ENCODE measurements at places on chromosomes 4 and X.

GRCh38 chrX:47384502-47384901 lies 14.1 kb downstream of the ZNF157 start:
- DNase-seq: peak; percentile 56

- DNase-seq: no peak
Observed at GRCh38 chrX:5959286-5959685, 269.4 kb downstream of the NLGN4X start.

DNA sequence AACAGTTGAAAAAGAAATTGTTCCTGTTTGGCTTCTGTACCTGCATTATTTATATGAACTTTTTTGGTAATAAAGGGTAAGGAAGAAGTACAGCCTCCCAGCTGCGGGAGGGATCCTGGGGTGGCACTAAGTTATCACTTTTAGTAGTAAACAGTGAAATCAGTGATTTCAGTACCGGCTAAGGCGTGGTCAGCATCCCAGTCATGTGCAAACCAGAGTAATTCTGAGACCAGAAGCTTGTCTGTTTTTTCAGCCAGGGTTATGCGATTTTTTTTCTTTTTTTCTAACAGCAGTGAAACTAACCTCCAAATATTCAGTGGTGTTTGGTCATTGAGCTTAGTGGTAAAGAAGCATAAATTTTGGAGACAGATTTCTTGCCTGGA lies 3.3 kb downstream of the EGF start:
- no peak for DNase-seq

- DNase-seq: peak; percentile 65
Observed at GRCh38 chr4:68271851-68272357, 26.4 kb upstream of the TMPRSS11B start.

- DNase-seq: no peak
Observed at GRCh38 chrX:135481696-135482179, 38.7 kb upstream of the INTS6L start.

GRCh38 chr4:20954541-20954940 lies 254.3 kb downstream of the PACRGL start:
- DNase-seq: no peak

DNA sequence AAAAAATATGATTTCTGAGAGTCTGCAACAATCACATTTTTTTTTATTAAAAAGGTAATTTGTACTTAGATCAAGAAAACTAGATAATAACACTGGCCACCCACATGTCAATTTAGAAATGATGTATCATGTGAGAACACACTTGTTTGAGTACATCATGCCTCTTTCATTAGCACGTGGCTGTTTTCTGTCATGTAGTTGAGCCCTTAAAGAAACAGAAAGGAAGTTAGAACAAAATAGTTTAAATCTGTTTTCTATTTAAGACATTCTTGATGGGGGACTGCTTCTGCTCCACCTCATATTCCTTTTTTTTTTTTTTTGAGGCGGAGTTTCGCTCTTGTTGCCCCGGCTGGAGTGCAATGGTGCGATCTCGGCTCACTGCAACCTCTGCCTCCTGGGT lies 207.5 kb downstream of the NSUN7 start:
- peak; percentile 19 for DNase-seq

- DNase-seq: no peak
Observed at GRCh38 chrX:147910607-147911006, 1.1 kb upstream of the FMR1 start.

DNA sequence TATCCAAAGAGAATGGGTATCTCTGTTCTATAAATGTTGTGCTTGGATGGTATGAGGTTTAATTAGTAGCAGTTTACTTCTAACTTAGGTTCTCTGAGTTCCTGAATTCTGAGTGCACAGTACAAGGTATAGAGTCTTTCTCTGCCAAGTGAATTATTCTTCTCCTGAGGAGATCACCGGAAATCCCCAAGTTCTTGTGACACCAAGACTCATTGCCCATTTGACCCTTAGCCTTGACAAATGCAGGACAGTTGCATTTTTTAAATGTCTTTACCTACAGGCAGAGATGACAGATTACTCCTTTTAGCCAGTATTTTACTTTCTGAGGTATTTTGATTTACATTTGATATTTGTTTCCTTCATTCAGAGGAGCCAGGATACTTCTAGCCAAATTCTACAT lies 72.9 kb downstream of the MAOA start:
- no peak for DNase-seq

GRCh38 chrX:134880866-134881265 lies 109.9 kb upstream of the SMIM10 start:
- peak; percentile 67 for DNase-seq

GRCh38 chrX:153457827-153458466 lies 12.1 kb upstream of the TREX2 start:
- no peak for DNase-seq

DNA sequence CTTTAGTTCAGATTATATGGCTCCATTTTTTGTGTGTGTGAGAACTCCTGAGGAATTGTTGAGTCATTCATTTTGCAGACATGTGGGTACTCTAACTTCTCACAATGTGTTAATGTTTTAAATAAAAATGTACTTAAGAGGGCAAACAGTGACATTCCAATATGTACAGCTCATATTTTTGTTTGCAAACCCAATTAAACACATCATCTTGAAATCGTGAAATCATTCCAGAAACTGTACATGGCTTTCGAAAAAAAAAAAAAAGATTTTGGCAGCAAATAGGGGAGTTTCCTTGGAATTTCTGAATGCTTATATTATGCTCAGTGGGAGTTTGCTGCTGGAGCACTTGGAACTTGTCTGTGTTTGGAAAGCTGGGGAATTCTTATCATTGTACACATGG lies 85.0 kb downstream of the HPGD start:
- peak; percentile 65 for DNase-seq

Measured in EH (cell line).